ENCODE measurements at places on chromosomes 7 and 10. TPM values are rescaled to one million over a fixed set of nuclear protein-coding genes. Genes with fewer than 3 reads are reported as not detected.

HMX3 gene
- not detected for total RNA-seq

DDX21 gene
- 47.8 TPM for total RNA-seq

SLC26A3 gene
- total RNA-seq = not detected

OR2F1 gene
- not detected for total RNA-seq

PALD1 gene
- 6.1 TPM for total RNA-seq

All from lower leg skin (tissue), 4 donors.